Colonic mucosa (tissue), 4 donors: ENCODE measurements at places on chromosomes 7 and 10. TPM values are rescaled to one million over a fixed set of nuclear protein-coding genes. Genes with fewer than 3 reads are reported as not detected.

DNA sequence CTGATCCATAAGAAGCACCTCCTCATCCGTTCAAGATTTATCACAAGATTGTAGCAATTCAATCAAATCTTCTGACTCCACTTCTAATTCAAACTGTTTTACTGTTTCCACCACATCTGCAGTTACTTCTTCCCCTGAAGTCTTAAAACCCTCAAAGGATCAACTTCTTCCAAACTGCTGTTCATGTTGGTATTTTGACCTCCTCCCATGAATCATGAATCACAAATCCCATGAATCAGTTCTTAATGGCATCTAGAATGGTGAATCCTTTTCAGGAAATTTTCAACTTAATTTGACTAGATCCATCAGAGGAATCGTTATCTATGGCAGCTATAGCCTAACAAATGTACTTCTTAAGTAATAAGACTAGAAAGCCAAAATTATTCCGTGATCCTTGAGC is 122.3 kb downstream of the IMMP2L start:
- DNase-seq: no peak

DNA sequence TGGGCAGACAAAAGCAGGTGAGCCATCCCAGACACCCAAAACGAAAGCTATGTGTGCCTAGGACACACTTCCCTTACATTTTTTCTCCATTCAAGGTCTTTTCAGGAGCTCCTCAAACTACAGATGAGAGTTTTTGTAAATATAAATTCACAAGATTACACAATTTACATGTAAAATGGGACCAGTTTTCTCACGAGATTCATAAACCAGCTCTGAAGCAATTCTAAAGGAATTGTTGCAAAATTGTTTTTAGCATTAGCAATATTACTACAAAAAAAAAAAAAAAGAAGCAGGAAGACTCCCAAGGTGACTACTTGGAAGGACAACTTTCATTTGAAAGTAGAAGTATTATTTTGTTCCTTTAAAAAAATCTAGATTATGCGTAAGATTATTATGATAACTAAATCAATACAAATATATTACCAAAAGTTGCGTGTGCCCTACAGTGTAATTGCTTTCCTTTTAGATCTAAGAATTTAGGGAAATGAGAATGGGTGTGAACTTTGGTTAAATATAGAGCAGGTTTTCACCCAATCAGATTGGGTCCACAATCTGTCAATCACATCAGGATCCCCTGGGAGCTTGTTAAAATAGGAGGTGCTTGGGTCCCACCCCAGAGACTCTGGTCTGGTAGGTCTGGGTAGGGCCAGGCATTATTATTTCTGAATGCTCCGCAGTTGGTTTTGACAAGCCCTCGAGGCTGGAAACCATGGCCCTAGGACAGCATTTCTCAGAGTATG is 72.2 kb downstream of the TBXAS1 start:
- DNase-seq: no peak

CNTNAP2 gene
- 4.4 TPM for total RNA-seq

- DNase-seq: no peak
These were observed 18.8 kb upstream of the FAM170B start for GRCh38 chr10:49152663-49153062.

DNA sequence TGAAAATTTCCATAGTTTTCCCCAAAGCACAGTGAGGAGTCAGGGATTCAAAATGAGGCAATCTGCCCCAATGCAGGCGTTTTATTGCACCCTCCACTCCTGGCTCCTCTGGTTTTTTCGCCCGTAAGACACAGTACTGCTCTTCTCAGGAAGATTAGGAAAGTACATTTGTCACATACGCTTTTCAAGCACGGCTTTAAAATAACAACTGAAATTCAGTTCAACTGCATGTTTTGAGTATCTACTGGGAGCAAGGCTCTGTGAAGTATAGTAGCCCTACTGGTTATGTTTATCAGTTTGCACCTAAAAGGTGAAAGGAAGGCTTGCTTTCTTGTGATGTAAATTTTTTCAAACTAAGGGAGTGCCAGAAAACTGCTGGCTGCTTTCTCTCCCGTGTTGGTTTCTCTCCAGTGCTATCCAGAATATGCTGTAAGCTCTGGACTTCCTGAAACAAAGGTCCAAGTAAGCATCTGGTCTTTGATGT is 1.9 kb upstream of the SGMS1 start:
- peak; percentile 36 for DNase-seq

- no peak for DNase-seq
These were observed 64.4 kb upstream of the PLPP4 start for GRCh38 chr10:120392671-120393079.

- DNase-seq: no peak
These were observed 13.7 kb downstream of the LBX1 start for GRCh38 chr10:101215397-101216206.

DNA sequence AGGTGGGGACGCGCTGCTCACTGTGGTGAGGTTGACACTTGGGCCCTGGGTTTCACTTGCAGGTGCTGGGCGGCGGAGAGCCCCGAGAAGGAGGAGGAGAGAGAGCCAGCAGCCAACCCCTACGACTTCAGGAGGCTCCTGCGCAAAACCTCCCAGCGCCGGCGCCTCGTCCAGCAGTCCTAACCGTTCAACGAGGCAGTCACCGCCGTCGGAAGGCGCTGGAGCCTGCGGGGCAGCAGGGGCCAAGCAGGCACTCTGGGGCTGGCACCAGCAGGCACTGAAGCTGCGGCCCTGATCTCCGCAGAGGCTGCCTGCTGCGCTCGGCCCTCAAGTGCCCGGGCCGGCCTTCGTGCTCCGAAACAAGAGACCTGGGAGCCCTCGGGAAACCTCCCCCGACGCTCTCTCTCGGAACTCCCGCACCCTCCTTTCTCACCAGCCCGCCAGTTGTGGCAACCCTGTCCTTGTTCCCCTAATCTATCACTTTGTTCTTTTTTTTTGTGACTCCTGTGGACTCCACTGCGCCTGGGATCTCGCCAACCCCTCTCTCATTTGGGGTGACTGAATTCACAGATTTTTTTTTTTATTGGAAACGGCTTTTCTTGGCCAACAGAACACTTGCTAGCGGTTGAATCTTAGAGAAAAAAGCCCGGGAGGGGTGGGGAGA is 4.7 kb upstream of the GAD2 start:
- DNase-seq: no peak

DNA sequence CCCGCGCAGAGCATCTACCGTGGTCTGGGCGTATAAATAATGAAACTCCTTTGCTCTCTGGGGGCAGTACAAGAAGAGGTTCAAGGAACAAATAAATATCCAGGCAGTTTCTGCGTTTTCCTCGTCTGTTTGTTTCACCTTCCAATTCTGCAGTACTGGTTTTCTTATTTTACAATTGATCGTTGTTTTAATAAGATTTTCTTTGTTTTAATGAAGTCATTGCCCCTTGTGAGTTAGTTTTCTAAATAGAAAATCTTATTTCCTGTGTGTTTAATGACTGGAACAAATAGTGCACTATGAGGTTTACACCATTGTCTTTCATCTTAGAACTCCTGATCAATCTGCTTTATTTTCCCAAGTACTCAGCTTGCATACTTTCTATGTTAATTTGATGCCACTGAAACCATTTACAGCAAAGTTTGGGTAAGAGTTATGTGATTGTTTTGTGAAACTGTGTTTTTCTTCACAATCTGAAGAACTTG is 1.2 kb downstream of the PLEKHA1 start:
- DNase-seq: no peak

FFAR4 gene
- 44.2 TPM for total RNA-seq

DNA sequence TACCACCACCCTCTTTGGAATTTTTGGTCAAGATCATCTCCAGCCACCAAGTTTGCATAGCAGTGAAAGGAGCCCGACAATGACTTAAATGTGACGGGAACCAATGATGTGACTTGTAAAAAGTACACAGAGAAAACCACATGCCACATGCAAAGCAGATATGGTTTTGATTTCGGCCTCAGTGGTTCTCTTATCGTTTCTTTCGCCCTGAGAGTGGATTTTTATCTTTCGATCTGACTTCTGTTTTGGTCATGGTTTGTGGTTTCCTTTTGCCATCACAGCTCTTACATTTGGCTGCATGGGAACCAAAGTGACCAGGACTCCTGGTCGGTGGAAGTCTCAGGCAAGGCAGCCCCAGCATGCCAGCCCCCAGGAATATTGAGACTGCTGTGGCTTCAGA is 31.5 kb downstream of the TCF7L2 start:
- no peak for DNase-seq

DNA sequence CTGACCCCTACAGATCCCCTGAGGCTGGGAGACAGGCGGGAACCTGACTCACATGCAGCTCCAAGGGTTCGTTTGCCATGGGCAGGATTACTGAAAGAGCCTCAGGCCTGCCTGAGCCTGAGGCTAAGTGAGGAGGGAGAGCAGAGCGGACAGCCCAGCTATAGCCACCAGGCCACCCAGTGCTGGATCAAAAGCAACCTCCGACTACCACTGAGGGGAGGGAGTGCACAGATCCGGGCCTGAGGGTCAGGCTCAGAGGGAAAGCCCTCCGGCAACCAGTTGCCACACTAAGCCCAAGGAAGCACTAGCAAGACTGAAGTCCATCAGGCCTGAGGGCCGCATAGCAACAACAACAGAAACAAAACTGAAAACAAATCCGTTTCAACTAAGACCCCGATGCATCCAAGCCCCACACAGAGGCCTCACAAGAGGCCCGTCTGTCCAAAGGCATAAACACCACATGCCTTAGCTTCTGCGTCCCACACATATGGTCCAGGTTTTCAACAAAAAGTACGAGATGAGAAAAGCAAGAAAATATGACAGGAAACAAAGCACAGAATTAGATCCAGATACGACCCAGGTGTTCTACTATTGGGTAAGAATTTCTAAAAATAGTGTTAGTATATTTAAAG is 92.5 kb upstream of the VIPR2 start:
- no peak for DNase-seq

ANXA8 gene
- total RNA-seq: not detected

DNA sequence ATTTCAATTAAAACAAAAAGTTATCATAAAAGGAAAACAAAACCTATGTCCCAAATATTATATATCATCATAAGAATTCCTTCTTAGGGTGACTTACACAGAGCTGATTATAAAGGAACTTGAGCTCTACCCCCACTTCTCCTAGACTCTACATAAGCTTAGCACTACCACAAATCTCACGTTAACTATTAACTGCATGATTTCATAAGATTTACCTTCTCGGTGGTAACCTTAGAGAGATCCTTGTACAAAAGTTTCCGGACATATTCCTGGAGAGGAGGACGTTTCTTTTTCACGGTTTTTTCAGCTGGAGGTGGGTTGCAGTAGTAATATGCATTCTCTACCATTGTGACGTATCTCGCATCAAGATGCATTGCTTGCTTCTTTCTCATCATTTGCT is 83.7 kb downstream of the UPF2 start:
- DNase-seq: no peak

SPDYE5 gene
- 0.15 TPM for total RNA-seq

DNA sequence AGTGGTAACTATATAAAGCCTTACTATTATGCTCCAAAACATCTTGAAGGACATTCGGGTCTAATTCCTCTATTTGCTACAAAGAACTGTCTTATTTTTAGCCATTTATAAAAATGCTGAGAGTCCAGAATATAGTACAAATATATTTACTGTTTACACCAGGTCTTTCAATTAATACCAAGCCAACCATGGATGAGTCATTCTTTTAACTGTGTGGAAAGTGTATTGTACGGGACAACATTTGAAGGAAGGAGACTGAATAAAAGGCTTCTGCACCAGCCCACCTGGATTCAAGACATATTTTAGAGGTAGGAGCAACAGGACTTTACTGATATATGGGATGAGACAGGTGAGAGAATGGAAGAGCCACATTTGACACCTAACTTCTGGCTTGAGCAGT is 35.4 kb downstream of the MASTL start:
- DNase-seq: no peak

- no peak for DNase-seq
These were observed 866.4 kb downstream of the LRMDA start for GRCh38 chr10:76297780-76298281.

LRIT1 gene
- not detected for total RNA-seq

GRCh38 chr10:35165811-35166210 is 39.2 kb downstream of the CREM start:
- DNase-seq: no peak

DNA sequence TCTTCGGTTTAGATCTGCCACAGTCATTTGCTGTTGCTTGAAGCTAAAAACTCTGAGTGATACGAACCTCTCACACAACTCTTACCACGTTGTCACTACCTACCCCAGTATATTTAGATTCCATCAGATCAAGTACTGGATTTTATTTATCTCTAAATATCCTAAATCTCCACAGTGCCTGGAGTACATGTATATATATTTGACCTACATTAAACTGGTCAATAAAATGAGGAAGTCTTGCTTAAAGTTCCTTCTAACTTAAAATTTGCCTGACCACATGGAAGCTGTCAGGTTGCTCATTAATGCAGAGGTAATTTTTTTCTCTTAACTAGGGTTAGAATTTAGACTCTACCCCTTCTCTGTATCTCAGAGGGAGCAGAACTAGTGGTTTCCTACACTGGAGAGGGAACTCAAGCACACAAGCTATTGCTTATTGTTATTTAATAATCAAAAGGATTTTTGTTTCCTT is 3.1 kb upstream of the MACC1 start:
- no peak for DNase-seq

DNA sequence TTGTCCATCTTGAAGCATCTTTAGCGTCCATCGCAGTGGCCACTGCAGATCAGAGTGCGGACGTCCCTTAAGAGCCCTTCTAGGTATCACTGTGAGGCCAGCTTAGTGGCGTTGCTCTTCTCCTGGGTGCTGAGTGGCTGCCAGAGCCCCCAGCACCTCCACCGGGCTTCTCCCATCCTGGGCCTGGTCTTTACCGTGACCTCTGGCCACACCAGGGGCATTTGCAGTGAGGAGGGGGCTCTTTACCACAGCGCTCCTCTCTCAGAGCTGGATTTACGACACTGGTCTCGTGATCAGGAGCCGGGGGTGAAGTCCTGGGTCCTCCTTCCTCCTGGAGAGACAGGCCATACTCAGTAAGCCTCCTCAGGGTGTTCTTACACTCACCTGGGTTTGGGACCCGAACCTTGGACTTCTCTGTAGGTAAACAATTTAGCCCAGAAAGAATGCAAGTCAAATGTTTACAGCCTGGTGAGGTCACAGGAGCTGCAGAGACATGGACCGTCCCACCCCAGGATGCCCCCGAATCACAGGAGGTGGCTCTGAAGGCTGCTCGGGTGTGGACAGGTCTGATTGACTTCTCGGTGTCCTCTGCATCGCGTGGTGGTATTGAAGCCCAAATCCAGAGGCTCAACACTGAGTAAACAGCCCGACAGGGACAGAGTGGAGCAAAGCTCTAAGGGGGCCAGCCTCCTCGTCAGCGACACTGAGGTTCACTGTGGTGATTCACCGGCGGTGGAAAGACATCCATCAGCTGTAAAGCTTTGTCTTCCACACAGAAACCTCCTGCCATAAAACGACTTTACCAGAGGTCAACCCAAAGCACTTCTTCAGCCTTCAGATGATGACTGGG is 33.0 kb downstream of the JAKMIP3 start:
- DNase-seq: no peak

DNA sequence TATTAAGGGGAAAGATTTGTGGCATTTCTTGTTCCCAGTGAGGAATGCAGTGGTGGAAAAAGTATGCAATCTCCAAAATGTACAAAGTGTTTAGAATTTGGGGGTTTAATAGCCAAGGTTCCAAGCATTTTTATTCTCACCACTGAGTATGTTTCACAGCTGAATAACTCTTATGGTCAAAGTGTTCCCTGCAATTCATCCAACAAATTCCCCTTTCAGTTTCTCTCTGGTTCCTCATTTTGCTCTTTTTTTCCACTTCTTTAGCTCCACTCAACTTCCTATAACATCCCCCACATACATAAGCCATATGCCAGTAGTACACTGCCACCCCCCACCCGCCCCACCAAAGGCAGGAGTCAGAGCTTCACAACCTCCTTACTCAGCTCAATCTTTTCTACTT is 4.6 kb downstream of the HECW1 start:
- DNase-seq: no peak
